ENCODE measurements at places on chromosomes 5 and 9.

GRCh38 chr5:88140396-88140855 lies 128.2 kb downstream of the TMEM161B start:
- H3K27ac ChIP-seq, result no peak overlapping the region
- no peak for DNase-seq
- peaks cover 20% of the 10 kb centered on the region for H3K27me3 ChIP-seq
- H3K36me3 ChIP-seq, result no peaks in the 10 kb centered on the region
- peaks cover 5% of the 10 kb centered on the region for H3K4me1 ChIP-seq
- no peak overlapping the region for H3K4me3 ChIP-seq

DNA sequence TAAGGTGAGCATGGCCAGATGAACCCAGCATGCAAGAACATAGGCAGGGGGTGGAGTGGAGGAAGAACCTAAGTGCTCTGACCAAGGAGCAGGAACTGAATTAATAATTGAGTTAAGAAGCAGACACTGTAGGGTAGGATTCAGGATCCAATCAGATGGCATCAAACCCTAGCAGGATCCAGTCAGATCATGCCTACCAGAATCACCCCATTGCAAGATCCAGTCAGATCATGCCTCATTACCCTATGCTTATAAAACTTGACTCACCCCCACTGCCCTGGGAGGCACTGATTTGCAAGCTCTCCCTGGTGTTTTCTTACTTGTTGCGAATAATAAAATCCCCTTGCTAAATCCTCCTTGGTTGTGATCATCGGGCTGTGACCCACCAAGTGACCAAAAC lies 19.7 kb downstream of the TUSC1 start:
- no peaks in the 10 kb centered on the region for H3K36me3 ChIP-seq
- H3K27ac ChIP-seq, result no peak overlapping the region
- H3K4me3 ChIP-seq, result no peak overlapping the region
- DNase-seq, result no peak

DNA sequence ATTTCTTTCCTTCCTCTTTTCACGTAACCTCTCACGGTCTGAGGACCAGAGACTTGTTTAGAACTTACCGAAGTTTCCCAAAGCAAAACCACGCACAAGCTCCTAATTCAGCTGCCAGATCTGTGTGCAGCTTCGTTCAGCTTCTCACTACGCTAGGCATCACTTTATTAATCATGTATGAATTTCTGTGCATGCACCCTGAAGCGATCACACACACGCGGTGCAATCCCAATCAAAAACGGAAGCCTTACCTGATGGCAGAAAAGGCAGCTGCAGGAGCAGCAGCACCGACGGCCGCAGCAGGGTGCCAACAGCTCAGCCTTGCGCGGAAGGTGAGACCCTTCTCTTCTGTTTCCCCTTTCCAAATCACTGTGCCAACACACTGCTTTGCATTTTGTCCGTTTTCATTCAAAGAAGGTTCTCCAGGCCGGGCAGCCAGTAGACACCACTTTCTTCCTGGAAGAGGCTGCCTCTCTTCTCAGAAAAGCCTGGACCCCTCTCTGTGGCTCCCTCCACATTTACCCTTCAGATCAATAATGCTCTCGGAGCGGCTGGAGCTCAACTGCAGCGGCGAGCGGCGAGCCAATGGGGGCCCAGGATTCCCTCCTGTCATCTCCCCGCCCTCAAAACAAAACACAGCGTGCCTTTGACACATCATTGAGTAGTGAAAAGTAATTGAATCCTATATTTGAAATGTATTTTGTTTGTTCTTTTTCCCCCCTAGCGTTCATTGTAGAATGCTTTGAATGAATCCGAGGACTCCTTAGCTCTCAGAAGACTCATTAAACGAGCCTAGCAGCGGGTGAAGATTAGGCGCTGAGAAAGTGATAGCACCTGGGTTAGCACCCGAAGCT lies at the start of gene CDH12:
Gene CDH12 (minus strand): TSS at position 538 of the 854 bp plus-strand sequence.
- no peak for DNase-seq
- H3K4me3 ChIP-seq, result peak within 1 kb of the TSS; percentile 22
- H3K27me3 ChIP-seq, result no peaks in the 10 kb centered on the region

- H3K4me1 ChIP-seq, result no peaks in the 10 kb centered on the region
- H3K36me3 ChIP-seq, result peaks cover 2% of the 10 kb centered on the region
- DNase-seq, result no peak
- no peaks in the 10 kb centered on the region for H3K27me3 ChIP-seq
These were observed 23.0 kb downstream of the SLC36A1 start for GRCh38 chr5:151470439-151470838.

DNA sequence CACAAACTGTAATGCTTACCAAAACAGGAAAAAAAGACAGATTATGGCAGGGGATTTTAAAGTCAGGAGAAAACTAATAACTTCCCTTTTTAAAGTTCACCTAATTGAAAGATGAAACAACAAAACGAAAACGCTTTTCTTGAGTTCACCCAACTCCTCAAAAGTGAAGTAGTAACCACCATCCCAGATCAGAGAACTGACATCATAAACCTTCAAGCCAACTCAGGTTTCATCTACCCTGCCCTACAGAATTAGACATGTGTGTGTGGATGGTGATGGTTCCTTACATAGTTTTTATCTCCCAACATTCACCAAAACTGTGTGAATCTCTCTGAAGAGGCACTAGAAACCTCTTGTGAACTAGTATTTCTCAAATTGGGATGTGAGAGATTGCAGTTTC lies 195.2 kb upstream of the PTGER4 start:
- peaks cover under 1% of the 10 kb centered on the region for H3K27me3 ChIP-seq
- H3K4me1 ChIP-seq, result peaks cover 77% of the 10 kb centered on the region
- no peak overlapping the region for H3K27ac ChIP-seq
- H3K4me3 ChIP-seq, result no peak overlapping the region

DNA sequence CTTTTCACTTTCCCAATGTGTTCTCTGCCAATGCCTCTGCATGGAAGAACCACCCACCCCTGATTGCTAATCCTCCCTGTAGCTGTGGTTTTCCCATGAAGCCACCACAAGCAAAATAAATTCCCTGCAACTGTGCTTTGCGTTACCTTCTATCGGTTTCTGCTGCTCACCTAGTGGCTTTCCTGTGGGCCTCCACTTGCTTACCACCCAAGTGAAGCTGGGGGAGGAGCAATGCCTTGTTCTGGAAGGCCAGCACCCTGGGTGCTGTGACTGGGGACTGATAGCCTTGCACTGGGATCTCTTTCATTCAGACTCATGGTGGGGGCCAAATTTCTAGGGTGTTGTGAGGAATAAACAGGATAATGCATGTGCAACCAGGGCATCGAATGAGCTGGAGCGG lies 56.3 kb upstream of the GDNF start:
- H3K4me3 ChIP-seq, result no peak overlapping the region
- H3K36me3 ChIP-seq, result no peaks in the 10 kb centered on the region
- no peak overlapping the region for H3K27ac ChIP-seq
- no peaks in the 10 kb centered on the region for H3K4me1 ChIP-seq
- DNase-seq, result no peak
- H3K27me3 ChIP-seq, result no peaks in the 10 kb centered on the region

DNA sequence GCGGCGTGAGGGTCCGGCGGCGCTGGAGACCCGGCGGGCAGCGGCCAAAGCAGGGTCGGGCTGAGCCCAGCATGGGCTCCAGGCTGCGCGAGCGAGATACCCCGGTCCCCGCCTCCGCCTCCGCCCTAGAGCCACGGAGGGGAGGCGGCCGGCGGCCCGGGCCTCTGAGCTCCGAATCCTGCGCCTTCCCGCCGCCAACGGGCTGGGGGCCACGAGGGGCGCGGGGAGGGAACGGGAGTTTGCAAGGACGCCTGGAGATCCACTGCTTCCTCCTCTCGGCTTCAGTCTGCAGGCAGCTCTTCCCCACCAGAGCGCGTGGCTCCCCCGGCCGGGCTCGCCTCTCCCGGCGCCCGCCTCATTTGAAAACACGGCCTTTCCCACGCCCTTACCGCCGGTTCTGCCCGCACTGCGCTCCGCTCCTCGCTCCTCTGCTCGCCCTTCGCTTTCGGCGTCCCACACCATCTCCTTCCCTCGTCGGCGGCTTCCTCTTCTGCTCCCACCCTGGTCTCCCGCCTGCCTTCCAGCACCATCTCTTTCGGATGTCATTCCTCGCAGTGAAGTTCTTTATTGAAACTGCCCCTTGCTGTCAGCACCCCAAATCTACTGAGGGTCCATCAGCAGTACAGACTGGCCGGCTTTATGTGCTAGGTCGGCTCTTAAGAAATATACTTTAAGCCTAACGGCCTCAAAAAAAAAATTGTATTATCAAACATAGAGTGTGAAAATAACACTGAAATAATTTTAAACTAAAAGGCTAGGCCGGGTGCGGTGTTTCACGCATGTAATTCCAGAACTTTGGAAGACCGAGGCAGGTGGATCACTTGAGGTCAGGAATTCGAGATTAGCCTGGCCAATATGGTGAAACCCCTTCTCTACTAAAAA lies 105.0 kb upstream of the FAM120A start:
- H3K27me3 ChIP-seq, result peaks cover 64% of the 10 kb centered on the region
- H3K4me3 ChIP-seq, result peak overlapping the region; percentile 69
- no peak overlapping the region for H3K27ac ChIP-seq
- DNase-seq, result no peak
- H3K4me1 ChIP-seq, result peaks cover 5% of the 10 kb centered on the region

DNA sequence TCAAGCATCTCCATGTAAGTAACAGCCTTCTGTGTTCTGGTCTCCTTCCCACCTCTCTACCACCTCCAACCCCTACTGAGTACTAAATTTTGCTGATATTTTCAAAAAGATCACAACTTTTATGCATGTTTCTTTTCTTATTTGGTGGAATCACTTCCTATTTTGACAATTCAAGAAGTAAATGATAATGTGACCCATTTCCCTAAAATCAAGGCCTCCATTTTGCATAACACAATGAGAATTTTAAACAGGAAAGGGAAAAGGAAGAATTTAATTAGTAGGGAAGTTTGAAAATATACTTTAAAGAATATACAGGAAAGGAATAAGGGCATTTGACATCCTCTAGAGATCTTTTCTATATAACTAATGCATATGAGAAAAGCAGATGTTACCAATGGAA lies 212.9 kb upstream of the RASA1 start:
- no peaks in the 10 kb centered on the region for H3K36me3 ChIP-seq
- H3K4me1 ChIP-seq, result no peaks in the 10 kb centered on the region

GRCh38 chr5:131230406-131230805 lies 33.4 kb upstream of the CDC42SE2 start:
- DNase-seq, result no peak
- H3K27me3 ChIP-seq, result no peaks in the 10 kb centered on the region
- peaks cover 9% of the 10 kb centered on the region for H3K4me1 ChIP-seq
- H3K4me3 ChIP-seq, result no peak overlapping the region
- peaks cover 5% of the 10 kb centered on the region for H3K36me3 ChIP-seq

All from T-helper 2 cell treated with Interferon-gamma antibody and Interleukin-4, amounts not matched to agents 5 μg/mL and 100 μg/mL, for 36 hours (primary cell).